ENCODE measurements at places on chromosomes 1 and 21.

DNA sequence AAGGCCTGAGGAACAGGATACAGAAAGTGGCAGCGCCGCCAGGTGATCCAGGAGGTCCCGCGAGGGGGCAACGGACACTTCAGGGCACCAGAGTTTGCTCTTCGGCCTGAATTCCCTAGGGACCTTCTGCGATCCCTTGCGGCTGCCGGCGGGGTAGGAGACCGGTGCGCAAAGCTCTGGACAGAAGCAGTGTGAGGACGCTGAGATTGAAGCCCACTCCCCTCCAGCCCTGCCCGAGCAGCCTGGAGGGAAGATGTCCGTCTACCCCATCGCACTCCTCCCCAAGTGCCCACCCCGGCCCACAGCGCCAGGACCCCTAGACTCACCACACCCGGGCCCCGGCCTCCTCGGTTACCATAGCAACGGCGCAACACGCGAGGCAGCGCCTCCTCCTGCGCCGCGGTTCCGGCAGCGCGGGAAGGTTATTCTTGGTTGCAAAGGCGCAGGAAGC, at the start of gene ANKRD45:
Gene ANKRD45 (minus strand): TSS at position 361 of the 451 bp plus-strand sequence. CDS start 10,433 bp downstream, outside the sequence.
- DNase-seq: no peak

DNA sequence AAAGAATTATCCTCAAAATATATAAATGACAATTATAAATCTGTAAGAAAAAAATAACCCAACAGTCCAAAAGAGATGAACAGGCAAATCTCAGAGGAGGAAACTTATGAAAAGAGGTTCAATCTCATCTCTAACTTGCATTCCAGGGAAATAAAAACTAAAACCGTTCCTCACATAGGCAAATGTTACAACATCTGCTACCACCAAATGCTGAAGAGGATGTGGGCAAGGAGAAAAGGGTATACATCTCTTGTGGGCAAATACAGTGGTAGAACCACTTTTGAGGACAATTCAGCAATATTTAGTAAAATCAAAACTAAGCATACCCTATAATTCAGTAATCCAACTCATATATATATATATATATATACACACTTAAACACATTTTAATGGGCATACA, 33.7 kb upstream of the SGIP1 start:
- no peak for DNase-seq

- DNase-seq: no peak
Observed at GRCh38 chr21:33781121-33781520, 134.5 kb downstream of the ATP5PO start.

DNA sequence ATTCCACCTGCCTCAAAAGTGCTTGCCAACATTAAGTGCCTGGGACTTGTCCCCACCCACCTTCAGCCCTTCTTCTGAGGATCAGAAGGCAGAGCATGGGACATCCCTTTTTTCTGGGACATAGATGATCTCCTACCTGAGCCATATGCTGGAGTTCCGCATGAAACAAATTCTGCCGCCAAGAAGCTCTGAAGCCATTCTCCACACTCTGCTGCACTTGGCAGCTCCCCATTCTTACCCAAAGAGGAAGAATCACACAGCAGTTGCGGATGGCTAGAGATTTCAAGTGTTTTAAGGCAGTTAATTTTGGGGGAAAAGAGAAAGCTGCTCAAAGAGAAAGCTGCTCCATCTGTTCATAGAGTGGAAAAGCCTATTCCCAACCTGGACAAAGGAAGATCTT, 197.3 kb upstream of the COA6 start:
- DNase-seq: no peak

GRCh38 chr1:183914891-183915290, 110.0 kb downstream of the RGL1 start:
- DNase-seq: no peak

- DNase-seq: no peak
Observed at GRCh38 chr1:37392051-37392450, 82.3 kb upstream of the ZC3H12A start.

GRCh38 chr1:67217938-67218337, 51.7 kb downstream of the IL23R start:
- no peak for DNase-seq
